NCI-H748 treated with DMSO at 0.1 percent for 48 hours (cell line): ENCODE measurements at places on chromosomes 1 and 21.

DNA sequence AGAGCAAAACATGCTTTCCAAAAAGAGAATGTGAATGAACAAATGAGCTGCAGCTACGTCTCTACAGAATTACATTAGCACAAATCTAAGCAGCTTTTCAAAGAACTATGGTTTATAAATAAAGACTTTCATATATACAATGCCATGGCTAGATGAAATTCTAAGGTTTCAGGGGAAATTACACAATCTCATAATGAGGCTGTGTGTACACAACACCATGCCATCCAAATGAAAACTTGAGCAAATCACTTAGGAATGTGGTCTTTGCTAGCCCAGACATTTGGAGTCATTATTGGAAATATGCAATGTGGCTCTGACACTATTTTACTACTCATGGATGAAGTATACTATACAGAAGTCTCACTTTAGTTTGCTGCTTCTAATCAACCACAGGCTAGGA lies 37.5 kb downstream of the SPAG17 start:
- no peak for DNase-seq

DNA sequence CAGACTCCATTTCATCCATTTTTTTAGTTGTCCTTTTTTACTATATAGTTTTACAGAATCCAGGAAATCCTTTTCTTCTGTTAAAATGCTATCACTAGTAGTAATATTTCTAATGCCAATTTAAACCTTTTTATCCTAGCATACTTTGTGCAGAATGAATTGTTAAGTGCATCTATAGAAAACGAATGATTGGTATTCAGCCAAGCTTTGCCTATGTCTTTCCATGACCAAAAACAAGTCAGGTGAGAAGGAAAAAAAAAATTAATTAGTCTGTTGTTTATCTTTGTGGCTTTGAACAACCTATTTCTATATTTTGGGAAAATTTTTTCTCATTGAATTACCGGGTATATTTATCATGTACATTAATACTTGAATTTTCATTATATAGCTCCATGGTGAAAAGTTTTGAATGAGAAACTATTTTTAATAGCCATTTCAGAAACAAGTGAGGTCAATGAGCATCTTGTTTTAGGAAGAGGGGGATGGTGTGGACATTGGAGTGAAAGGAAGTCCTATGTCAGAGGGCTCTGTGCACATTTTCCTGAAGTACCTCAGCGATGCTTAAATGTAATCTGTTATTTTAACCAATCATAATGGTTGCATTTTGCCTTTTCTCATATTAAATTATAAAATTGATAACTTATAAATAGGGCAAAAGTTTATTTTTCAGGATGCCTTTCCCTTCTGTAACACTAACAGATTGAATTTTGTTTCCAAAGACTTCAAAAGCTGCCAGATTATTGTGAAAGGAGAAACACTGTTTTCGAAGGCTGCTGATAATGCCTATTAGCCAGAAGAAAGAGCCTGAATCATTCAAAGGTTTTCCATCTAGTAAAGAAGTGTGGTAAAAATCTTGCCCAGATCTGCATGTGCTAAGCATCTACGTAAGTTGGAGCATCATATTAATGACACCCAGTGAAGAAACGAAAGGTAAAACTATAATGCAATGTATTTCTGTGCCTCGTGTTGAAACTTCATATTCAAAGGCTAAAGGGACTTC lies 73.8 kb upstream of the S1PR1 start:
- DNase-seq, result no peak

DNA sequence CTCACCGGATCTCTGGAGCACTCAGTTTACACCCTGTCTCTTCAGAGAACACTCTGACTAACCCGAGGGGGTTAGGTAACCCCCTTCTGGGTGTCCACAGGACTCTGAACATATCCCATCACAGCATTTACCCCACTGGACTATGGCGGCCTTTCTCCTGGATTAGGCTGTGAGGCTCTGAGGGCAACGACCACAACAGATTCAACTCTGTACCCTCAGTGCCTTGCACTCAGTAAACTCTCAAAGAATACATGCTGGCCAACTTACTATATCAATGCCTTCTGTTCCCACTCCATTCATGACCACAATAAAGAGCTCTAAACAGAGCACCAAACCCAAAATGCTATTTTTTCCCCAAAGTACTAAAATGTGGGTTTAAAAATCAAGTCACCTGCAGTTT lies 5.4 kb downstream of the MECR start:
- no peak for DNase-seq

GRCh38 chr1:6205849-6206519 lies at the start of gene RNF207:
Gene RNF207, plus strand, starts transcription at chr1:6206119. Its CDS starts 417 bp downstream, at chr1:6206536.
- DNase-seq, result no peak

- no peak for DNase-seq
Measured at GRCh38 chr1:210447456-210448057, 118.9 kb downstream of the HHAT start.

- DNase-seq, result no peak
Measured at GRCh38 chr1:35298464-35298863, 30.0 kb downstream of the ZMYM4 start.

DNA sequence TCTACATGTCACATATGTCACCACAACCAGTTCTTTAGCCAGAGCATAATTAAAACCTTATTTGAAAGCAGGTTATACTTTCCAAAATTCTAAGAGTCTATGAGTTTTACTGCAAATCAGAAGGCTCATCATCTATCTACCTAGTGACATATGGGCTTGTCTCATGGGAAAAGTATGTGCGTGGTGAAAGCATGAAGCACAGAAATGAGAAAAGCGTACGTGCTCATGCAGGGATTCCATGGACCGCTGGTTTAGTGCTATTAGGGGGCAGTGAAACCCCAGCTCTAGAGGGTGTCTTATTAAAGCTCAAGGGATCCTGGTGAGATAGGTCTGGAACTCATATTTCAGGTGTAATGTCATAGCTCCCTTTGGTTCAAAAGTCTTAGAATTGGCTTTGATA lies 50.2 kb downstream of the FAM163A start:
- DNase-seq, result no peak

- DNase-seq, result no peak
Measured at GRCh38 chr1:155170101-155170785, 2.9 kb downstream of the KRTCAP2 start.

GRCh38 chr1:240999826-241000225 lies 357.2 kb downstream of the RGS7 start:
- no peak for DNase-seq

- no peak for DNase-seq
Measured at GRCh38 chr1:6000444-6001288, 8.4 kb upstream of the NPHP4 start.

DNA sequence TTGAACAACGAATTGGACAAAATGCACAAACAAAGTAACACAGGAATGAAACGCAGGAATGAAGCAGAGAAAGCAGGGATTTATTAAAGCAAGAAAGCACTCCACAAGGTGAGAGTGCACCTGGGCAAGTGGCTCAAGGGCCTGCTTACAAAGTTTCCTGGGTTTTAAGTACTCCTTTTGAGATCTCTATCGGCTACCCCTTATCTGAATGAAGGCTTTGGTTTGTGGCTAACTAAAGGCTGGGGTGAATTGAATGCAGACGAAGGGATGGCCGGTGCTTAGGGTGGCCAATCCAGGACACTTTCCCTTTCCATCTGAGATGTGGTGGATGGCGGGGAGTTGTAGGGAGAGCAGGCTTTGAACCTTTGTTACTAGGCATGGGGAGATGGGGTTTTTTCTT lies 151.4 kb upstream of the KIAA0040 start:
- no peak for DNase-seq

- DNase-seq, result no peak
Measured at GRCh38 chr1:67381154-67381553, 49.0 kb downstream of the SERBP1 start.
